Stimulated activated CD4-positive, alpha-beta T cell treated with anti-CD3 and anti-CD28 coated beads, TNF-alpha, amount 100 ng/mL, for 1 hour (primary cell): ENCODE measurements at places on chromosomes 16 and 17.

DNA sequence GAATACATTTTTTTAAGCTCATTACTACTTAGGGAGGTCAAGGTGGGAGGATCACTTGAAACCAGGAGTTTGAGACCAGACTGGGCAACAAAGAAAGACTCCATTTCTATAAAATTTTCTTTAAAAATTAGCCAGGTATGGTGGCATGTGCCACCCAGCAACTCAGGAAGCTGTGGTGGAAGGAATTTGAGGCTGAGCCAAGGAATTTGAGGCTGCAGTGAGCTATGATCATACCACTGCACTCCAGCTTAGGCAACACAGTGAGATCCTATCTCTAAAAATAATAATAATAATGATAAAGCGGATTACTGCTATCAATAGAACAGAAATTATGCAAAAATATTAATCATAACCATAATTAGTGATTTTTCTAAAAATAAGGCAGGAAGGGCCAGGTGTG lies 170.3 kb downstream of the COPRS start:
- no peak for DNase-seq

- DNase-seq, result no peak
Measured at GRCh38 chr17:47996201-47996600, 25.3 kb downstream of the CDK5RAP3 start.

DNA sequence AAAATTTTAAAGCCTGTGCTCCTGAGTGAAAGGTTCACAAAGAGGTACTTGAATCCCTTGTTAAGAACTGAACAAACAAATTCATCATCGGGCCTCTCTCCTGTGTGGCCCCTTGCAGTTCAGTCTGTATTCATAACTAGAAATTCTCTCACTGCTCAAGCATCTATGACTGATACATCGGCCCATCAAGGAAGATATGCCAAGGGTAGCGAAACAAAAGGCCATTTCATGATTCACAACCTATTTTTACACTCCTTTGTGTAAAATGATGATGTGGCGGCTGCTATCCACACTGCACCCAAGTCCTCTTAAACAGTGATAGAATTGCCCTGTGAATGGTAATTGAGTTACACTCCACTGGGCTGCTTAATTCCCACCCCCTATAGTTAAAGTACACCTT lies 204.6 kb downstream of the STX8 start:
- no peak for DNase-seq

- no peak for DNase-seq
Measured at GRCh38 chr16:83972256-83973008, 4.4 kb downstream of the NECAB2 start.

DNA sequence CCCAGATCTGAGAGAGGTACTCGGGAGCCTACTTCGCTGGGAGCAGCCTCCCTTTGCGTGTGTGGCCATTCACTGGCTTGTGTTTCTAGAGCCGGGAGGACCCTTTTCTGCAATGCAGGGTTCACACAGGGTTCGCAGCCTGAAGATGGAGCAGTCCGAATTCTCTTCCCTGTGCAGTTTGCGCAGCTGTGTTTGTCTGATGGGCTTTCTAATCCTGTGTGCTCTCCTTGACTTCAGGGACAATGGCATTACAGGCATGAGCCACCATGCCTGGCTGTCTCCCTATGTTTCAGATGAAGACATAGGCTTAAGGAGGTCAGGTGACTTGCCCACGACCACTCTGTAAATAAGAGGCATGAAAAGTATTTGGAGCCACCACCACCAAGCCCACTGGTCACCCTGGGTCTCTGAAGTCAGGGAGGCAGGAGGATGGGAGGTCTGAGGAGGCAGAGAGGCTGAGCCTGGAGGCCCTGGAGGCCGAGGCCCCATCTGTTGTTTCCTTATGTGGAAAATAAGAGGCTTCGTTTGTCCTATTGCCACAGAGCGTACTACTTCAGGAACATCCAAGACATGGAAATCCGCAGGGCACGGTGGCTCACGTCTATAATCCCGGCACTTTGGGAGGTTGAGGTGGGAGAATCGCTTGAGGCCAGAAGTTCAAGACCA lies 5.0 kb upstream of the STH start:
- DNase-seq, result no peak

DNA sequence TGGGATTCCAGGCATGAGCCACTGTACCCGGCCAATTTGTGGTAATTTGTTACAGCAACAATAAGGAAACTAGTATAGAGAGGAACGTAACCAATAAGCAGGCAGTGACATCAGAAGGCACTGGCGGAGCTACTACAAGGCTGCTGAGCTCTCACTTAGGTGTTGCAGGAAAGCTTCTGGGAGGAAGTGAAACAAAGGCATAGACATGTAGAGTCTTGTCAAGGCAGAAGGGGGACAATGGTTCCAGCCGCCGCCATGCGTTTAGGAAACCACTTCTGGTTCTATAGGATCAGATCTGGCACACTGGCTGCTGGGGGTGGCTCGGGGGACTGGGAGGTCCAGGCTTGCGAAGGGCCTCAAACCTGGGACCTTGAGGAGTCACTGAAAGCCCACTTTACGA lies 9.4 kb upstream of the CPSF4L start:
- no peak for DNase-seq

- DNase-seq, result no peak
Measured at GRCh38 chr17:80693511-80693910, 148.9 kb downstream of the RPTOR start.

- no peak for DNase-seq
Measured at GRCh38 chr17:49565948-49566491, 9.7 kb upstream of the NXPH3 start.

DNA sequence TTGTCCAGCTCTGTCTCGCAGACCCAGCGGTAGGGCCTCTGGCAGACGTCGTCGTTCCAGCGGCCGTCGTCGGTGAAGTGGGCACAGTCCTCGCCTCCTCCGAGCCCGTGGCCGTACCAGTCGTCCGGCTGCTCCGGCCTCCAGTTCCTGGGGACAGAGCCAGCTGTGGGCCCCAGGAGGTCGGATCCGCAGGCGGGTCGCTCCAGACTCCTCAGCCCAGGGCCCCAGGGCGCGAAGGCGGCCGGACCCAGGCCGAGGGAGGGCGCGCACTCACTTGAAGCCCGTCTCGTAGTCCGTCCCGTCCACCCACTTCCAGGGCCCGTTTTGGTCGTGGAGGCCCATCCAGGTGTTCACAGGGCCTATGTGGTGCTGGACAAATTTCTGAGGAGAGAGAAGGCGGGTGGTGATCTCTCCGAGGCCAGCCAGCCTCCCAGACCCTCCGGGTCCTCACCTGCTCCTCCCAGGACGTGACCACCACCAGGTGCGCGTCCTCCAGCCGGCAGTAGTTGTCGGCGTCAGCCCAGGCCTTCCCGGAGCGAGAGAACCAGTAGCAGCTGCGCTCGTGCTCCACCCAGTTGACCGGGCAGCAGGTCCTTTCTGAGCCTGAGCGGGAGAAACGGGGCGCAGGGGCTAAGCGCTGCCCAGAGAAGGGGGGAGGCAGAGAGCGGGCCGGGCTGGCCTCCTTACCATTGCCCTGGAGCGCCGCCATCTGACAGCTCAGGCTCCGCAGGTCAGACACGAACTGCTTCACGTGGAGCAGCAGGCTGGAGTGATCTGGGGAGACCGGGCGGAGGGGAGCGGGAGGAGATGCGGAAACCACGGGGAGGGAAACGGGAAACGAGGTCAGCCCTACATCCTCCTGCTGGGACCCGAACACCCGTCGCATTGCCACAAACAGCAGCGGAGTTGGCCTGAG lies 5.2 kb downstream of the ASGR1 start:
- peak; percentile 25 for DNase-seq

- DNase-seq, result no peak
Measured at GRCh38 chr16:21103941-21104860, 46.4 kb downstream of the DNAH3 start.

- no peak for DNase-seq
Measured at GRCh38 chr16:11416228-11417001, 71.2 kb downstream of the RMI2 start.

DNA sequence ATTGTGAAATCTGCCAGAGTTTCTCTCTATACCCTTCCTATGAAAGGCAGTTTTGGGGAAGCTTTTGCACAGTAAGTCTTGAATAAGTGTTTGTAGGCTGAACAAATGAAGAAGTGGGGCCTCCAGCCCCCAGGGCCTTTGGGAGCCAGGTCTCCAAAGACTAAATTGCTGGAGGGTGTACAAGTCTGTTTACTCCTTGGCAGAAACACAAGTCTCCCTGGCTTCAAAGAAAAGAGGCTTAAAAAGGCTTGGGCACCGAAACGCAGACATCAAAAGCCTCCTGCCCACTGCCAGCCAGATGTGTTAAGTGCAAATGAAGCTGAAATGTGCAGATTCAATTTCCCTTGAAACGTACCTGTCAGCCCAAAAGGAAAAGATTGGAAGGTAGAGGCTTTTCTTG lies 146.3 kb downstream of the TMEM132E start:
- no peak for DNase-seq

DNA sequence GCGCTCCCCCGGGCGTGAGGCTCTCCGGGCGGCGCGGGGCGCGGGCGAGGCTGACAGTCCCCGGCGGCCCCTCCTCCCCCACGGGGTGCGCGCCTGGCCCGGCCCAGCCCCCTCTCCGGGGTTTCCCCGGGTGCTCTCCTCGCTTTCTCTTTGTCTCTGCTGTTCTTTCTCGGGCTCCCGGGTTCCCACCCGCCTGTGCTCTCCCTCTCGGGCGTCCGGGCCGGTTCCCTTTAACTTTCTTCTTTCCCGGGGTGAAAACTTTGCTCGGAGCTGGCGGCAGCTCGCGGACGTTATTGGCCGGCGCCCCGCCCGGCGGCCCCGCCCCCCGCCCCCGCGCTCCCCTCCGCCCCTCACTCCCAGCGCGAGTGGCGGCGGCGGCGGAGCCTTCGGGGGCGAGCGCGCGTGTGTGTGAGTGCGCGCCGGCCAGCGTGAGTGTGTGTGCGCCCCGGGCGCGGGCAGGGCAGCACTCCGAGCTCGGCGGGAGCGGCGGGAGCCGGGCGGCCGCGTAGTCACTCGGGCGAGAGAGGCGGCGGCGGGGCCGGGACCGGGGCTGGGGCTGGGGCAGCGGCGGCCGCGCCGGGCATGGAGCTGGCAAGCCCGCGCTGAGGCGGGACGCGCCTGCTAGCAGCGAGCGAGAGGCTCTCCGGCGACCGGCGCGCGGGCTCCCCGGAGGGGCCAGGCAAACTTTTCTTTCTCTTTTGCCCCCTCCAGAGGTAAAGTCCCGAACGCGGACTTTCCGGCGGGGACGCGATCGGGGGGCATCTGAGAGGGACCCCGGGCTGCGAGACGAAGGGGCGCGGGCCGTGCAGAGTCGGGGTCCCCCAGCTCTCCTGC lies at the start of gene NTN1:
Gene NTN1, plus strand, starts transcription at position 353 of the 834 bp plus-strand sequence. CDS start 864 bp downstream, outside the sequence.
- DNase-seq, result peak; percentile 57

- no peak for DNase-seq
Measured at GRCh38 chr17:81234940-81235821, 3.7 kb downstream of the TEPSIN start.
